ENCODE measurements at places on chromosomes 6 and 20.
A peak's percentile ranks its signal among the peaks of the same experiment; 100 is the strongest.

DNA sequence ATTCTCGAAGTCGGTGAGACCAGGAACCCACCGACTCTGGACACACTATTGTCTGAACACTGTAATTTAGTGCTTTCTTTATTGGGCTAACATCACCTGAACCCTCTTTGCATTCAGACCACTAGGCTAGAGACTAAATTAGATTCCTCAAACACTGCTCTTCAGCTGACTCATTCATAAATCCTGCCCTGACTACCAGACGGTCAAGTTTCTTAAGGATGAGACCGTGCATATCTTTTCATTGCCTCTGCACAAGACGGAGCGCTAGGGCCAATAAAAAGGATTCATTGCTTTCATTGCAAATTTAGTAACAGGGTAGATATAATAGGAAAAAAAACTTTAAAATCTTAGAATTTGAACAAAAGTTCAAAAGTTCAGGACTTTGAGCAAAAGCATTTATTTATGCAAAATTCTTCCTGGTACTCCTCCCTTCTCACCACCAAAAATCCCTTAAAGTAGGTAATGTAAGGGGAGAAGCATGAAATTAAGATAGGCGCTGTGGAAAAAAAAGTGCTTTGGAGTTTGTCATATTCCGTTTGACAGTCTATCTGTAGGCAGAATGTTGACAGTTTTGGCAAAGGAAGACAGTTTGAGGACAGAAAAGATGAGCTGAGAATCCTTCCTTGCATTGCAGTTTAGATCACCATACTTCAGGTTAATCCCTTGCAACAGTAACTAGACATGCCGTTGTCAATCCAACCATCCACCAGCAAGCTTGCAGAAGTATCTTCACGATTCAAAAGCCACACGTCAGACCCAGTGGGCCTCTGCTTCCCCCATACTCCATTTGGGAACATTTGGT is 328.6 kb upstream of the JARID2 start:
- DNase-seq: no peak

DNA sequence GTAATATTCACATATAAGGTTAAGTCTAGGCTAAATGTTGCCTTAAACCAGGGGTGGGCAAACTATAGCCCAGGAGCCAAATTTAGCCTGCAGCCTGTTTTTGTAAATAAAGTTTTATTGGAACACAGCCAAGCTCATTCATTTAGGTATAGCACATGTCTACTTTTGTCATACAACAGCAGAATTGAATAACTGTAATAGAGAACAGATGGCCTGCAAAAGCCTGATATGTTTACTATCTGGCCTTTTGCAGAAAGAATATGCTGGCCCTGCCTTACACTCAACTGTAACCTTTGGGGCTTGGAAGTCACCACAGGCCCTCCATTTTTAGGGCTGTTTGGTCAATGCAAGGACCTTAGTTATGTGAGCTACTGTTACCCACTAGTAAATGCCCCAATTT is 17.7 kb upstream of the BCLAF1 start:
- DNase-seq: no peak

- DNase-seq: no peak
Observed at GRCh38 chr6:17574866-17575560, 25.1 kb upstream of the FAM8A1 start.

DNA sequence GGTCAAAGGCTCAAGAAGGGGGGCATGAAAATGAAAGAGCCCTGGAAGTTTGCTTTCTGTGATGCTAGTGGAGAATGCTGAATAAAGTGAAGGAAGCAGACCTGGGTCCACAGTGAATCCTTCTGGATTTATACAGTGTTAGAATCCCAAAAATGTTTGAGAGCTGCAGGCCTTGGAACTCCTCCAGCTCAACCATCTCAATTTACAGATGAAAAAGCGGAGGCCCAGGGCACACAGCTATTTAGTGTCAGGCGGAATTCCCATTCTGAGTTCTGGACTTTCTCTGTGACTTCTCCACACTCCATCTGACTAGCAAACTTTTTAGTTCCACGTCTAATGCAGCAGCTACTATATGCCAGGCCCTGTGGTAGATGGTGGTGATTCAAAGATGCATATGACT is 1.5 kb upstream of the PRSS35 start:
- DNase-seq: no peak

- DNase-seq: no peak
Observed at GRCh38 chr6:99276747-99277146, 72.7 kb downstream of the FAXC start.

DNA sequence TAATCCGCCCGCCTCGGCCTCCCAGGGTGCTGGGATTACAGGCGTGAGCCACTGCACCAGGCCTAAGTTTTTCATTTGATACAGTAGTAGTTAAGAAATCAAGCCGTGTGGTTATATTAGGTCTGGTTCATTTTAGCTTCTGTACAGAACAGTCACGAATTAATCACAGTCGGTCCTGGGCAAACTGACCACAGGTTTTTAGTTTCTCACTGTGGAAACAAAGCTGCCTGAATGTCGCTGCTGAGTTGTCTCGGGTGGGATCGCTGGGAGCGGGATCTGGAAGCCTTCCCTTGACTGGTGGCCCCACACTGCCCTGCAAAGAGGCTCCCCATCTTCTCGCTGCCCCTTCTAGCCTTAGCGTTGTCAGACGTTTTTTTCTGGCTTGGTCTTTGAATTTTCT is 18.6 kb downstream of the UCKL1 start:
- DNase-seq: no peak

GRCh38 chr20:44914924-44915323 is 5.1 kb downstream of the PABPC1L start:
- no peak for DNase-seq

DNA sequence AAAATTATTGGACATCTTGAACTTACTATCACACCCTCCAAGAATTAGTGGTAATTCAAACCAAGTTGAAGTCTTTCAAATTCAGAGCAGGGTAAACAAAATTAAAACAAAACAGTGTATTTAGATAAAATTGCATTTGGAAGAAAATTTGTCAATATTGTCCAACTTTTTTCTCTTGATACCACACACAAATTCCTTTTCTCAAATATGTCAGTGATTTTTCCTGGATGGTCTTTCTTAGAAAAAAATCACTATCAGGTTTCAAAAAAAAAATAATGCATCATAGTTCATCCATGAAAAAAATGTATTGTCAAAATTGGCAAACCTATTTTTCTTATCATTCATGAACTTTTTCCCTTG is 667.1 kb downstream of the TENT5A start:
- no peak for DNase-seq

- DNase-seq: no peak
Observed at GRCh38 chr6:164005004-164005711, 590.6 kb downstream of the QKI start.

GRCh38 chr6:39387785-39388184 is 65.3 kb upstream of the KCNK16 start:
- no peak for DNase-seq

GRCh38 chr6:105691971-105692370 is 289.1 kb upstream of the PREP start:
- DNase-seq: no peak

DNA sequence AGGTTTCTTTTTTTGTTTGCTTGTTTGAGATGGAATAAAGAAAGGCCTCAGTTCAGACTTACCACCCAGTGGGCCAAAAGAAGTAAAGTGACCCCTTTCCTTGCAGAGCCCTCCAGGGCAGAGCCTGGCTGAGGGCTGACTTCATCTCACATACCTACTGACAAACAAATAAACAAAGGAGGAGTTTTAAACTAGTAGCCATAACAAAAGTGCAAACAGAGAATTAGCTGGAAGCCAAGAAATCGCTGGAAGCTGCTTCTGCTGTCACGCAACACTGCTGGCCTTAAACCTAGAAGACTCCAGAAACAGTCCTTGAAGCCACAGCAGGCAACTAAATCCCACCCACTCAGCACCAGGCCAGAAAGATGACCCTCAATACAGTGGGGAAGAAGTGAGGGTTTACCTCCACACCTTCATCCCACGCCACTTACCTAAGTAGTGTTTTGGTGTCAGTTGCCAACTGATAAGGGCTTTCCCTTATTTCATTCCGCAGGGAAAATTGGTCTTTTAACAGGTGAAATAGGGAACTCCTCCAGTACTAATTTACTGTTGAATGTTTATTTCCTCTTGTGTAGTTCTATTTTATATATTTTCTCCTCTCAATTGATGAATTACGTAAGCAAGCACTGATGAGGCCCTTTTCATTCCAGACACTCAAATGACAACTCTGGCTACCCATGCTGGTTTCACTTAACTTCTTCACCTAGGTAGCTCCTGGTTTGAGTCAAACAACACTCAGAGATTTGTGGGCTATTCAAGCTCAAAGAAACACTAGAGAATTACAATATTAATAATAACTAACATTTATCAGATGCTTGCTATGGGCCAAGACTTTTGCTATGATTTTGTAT is 46.2 kb downstream of the EDN1 start:
- DNase-seq: no peak

DNA sequence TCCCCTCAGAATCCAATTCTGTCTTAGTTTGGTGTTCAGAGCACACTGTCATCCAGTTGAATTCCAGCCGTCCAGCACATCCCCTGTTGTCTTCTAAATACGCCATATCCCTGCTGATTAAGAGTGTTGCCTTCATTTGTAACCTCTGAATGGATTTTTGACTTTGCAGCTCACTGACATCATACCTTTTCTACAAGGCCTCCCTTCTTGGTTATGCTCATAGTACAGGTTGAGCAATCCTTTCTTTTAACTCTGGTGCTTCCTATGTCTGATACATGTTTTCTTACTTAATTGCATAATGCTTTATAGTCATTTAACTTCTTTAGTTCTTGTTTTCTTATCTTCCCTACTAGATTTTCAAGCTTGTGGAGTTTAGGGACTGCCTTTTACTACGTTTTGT is 36.4 kb downstream of the XRN2 start:
- no peak for DNase-seq

GRCh38 chr6:142878407-142878806 is 66.6 kb downstream of the HIVEP2 start:
- no peak for DNase-seq

DNA sequence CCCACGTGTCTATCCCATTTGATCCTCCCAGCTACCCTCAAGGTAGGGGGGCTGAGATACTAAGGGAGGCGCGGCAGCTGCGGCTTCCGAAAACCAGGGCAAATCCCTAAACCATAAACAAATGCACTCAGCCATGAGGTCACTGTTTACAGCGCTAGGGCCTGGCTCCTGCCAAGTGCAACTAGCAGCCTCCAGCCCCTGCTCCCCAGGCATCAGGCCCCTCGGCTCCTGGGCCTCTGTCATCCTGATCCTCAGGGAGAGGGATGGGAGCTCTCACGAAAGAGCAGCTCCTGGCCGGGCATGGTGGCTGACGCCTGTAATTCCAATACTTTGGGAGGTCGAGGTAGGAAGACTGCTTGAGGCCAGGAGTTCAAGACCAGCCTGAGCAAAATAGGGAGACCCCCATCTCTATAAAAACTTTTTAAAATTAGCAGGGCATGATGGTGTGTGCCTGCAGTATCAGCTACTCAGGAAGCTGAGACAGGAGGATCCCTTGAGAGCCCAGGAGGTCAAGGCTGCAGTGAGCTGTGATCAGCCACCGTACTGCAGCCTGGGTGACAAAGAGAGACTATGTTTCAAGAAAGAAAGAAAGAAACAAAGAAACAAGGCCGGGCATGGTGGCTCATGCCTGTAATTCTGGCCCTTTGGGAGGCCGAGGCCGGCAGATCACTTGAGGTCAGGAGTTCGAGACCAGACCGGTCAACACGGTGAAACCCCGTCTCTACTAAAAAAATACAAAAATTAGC is 42.5 kb upstream of the TLDC2 start:
- DNase-seq: no peak

GRCh38 chr6:47478233-47479139 is 897 bp downstream of the CD2AP start:
- no peak for DNase-seq

GRCh38 chr6:19083801-19084200 is 696.7 kb downstream of the RNF144B start:
- no peak for DNase-seq

- no peak for DNase-seq
Observed at GRCh38 chr20:13990465-13990864, at the start of gene SEL1L2. Gene SEL1L2, minus strand, starts transcription at chr20:13990614. Its CDS starts 80 bp downstream, at chr20:13990534.

DNA sequence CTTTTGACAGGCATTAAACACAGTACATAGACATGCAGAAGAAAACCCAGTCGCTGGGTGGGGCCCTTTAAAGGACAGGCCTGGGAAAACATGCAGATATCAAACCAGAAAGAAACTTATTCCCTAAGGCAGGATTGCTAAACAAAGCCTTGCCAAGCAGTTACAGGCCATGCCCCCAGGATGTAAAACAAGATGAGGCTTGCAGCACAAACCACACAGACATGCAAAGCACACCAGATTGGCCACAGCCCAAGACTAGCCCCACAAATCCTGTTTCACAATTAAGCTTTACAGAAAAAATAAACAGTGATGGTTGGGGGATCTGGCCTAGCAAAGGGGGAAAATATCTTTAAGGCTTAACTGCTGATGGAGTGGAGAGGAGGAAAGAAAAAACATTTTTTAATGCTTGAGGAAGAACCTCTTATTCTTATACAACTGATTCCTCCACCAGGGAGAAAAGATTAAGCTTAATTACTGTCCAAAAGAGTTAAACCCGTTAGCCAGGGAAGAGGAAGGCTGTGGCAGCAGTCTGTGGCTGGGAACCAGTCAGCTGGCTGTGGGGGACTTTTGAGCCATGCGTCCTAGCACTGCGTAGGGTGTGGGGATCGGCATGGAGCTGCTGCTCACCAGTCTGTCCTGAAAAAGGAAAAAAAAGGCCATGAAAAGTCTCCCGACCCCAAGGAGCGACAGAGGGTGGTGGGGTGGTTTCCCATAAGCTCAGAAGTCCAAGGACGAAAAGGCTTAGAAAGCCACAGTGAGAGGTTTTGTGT is 28.4 kb downstream of the COL19A1 start:
- no peak for DNase-seq

GRCh38 chr20:35883778-35884540 is 70.3 kb downstream of the SCAND1 start:
- peak; percentile 28 for DNase-seq

GRCh38 chr6:136015531-136015930 is 164.0 kb downstream of the PDE7B start:
- DNase-seq: no peak

DNA sequence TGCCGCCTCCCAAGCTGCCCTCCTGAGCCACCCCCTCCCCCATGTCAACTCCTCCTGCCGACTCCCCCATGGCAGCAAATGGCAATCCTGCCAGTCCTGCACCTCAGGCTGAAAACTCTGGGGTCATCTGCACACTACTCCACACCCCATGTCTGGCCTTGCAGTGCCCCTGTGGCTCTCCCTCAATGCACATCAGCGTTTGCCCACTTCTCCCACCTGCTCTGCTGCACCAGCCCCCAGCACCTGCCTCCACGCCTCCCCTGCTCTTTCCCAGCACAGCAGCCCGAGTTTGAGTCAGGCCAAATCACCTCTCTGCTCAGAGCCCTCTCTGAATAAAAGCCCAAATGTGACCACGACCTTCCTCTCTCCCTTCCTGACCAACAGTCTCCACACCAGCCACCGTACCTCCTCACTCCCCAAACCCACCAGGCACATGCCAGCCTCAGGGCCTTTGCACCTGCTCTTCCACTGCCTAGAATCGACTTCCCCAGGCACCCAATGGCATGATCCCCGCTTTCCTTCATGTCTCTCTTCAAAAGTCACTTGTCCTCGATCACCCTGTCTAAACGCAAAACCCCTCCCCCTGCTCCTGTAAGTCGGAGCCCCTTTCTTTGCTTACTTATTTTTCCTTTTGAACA is 4.3 kb downstream of the PXDC1 start:
- DNase-seq: no peak

GRCh38 chr20:22770241-22770800 is 185.9 kb upstream of the FOXA2 start:
- no peak for DNase-seq

GRCh38 chr20:533526-533925 is 10.1 kb downstream of the CSNK2A1 start:
- DNase-seq: no peak

GRCh38 chr20:50364542-50364941 is 145.6 kb upstream of the PTPN1 start:
- no peak for DNase-seq

- no peak for DNase-seq
Observed at GRCh38 chr20:10924644-10925201, 250.9 kb upstream of the JAG1 start.

Data from NCI-H1092 (cell line).